ENCODE measurements at places on chromosomes 3 and 15. TPM values are rescaled to one million over a fixed set of nuclear protein-coding genes. Genes with fewer than 3 reads are reported as not detected.

The USP19 gene
- 71.8 TPM for total RNA-seq

The OR5K2 gene
- not detected for total RNA-seq

The MCTP2 gene
- total RNA-seq = 0.35 TPM

The ITGB5 gene
- 81.9 TPM for total RNA-seq

The KNL1 gene
- total RNA-seq = 35.3 TPM

The ALDH1A3 gene
- total RNA-seq = 8.0 TPM

The TF gene
- 0.98 TPM for total RNA-seq

The TTC21A gene
- total RNA-seq = 8.2 TPM

The PLSCR2 gene
- total RNA-seq = not detected

The TCAIM gene
- 25.3 TPM for total RNA-seq

The NANOGP8 gene
- 0.34 TPM for total RNA-seq

The SLCO2A1 gene
- total RNA-seq = 0.33 TPM

The UBR1 gene
- total RNA-seq = 29.3 TPM

The TMEM207 gene
- total RNA-seq = not detected

The TRIM59 gene
- total RNA-seq = 39.0 TPM

The LMAN1L gene
- total RNA-seq = not detected

The KLHL40 gene
- not detected for total RNA-seq

The GALNT15 gene
- total RNA-seq = not detected

The PIGX gene
- 36.2 TPM for total RNA-seq

The CHRNA7 gene
- 9.5 TPM for total RNA-seq

The NTRK3 gene
- total RNA-seq = 1.1 TPM

The CP gene
- total RNA-seq = 0.42 TPM

The FGF12 gene
- total RNA-seq = 3.0 TPM

The ZBED2 gene
- total RNA-seq = not detected

The CHL1 gene
- total RNA-seq = 0.14 TPM

The EAF1 gene
- 24.9 TPM for total RNA-seq

The SCAMP5 gene
- 38.8 TPM for total RNA-seq

The FBXO40 gene
- not detected for total RNA-seq

The LAMB2 gene
- total RNA-seq = 108 TPM

The AMOTL2 gene
- 55.6 TPM for total RNA-seq

The TPRA1 gene
- 27.4 TPM for total RNA-seq

The ZNF280D gene
- total RNA-seq = 10.0 TPM

The TMPRSS7 gene
- not detected for total RNA-seq

The SLC28A2 gene
- not detected for total RNA-seq

The RBMS3 gene
- 35.4 TPM for total RNA-seq

The CPNE4 gene
- total RNA-seq = 18.1 TPM

The ISLR gene
- total RNA-seq = 2.6 TPM

The IGF2BP2 gene
- 141 TPM for total RNA-seq

The SI gene
- not detected for total RNA-seq

The NPAP1 gene
- 0.30 TPM for total RNA-seq

The CAMK2N2 gene
- total RNA-seq = 5.6 TPM

The SCAANT1 gene
- total RNA-seq = not detected

The ALG3 gene
- 32.0 TPM for total RNA-seq

The GOLGA6L24 gene
- not detected for total RNA-seq

The C3orf33 gene
- total RNA-seq = 4.2 TPM

The GOLGA8O gene
- total RNA-seq = not detected

The LRTM1 gene
- total RNA-seq = not detected

The MOBP gene
- total RNA-seq = not detected

The NAALADL2 gene
- 4.3 TPM for total RNA-seq

The CYP1A1 gene
- 1.7 TPM for total RNA-seq

The LYZL4 gene
- total RNA-seq = not detected

All from neural crest cell (in vitro differentiated cells).